ENCODE measurements at places on chromosomes 4 and X. TPM values are rescaled to one million over a fixed set of nuclear protein-coding genes. Genes with fewer than 3 reads are reported as not detected.

GRCh38 chrX:64204252-64204651, 1.3 kb downstream of the AMER1 start:
- peak; percentile 3 for DNase-seq

ALPK1 gene
- 12.1 TPM for total RNA-seq

DNA sequence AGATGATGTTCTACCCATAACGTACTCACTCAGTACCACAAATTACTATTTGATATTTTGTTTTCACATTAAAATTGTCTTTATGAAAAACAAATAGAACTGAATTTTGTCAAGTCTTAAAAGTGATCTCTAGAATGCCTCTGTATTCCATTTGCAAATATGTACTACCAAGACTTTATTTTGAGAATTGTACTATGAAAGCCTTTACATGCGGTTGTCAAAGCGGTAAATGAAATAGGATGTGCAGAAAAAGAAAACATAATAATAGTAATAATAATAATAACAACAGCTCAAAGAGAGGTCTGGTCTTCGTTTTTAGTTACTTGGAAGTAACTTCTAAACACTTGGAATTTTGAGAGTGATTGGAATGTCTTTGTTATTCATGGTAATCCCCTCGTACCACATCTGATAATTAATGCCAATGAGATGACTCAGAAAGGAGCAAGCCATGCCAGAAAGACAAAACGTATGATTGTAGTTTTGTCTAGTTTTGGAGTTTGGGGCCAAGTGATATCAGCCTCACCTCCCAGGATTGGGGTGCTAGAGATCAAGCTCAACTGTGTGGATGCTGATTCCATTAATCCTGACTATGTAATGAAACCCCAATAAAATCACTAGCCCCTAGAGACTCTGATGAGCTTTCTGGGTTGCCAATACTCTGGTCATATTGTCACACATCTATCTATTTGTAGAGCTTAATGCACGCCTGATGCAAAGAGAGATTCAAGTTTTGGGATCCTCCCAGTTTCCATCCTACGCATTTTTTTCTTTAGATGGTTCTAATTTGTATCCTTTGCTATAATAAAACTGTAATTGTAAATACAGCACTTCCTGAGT, 20.2 kb upstream of the CTSO start:
- no peak for DNase-seq

HMX1 gene
- 5.3 TPM for total RNA-seq

COX7B2 gene
- not detected for total RNA-seq

GRCh38 chr4:1907848-1908525, 36.8 kb downstream of the NSD2 start:
- DNase-seq = peak; percentile 83

DNA sequence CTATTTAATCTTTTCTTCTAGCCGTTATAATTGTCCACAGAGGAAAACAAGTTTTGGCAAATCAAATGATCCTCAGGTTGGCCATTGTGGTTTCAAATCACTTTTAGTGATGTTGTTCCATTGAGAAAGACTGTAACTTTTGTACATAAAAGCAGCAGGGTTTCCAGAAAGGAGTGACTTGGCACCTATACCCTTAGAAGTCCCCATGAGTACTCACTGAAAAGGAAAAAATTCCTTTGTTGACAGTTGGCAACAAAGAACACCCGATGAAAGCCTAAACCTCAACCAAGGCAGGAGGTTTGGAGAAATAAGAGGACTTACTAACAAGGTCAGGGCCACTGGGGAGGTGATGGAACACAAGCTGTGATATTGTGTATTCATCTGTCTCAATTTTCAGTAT, 474.4 kb downstream of the RAPGEF2 start:
- no peak for DNase-seq

DNA sequence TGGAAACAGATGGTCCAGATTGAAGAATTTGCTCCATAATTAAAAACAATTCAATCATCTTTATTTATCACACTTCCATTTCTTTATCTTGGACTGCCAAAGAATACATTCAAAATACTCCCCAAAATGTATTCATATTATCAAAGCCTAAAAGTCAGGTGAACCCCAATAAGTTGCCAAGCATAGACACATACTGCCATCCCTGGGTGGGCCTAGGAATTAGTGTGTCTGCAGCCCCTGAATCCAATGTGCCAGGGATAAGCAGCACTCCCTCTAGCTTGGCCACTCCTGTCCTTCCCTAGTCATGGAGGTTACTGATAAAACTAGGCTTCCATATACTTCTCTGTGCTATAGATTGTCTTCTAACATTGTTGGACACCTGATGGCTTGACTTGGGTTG, 199.9 kb downstream of the TENM3 start:
- DNase-seq = no peak

DCAF4L1 gene
- total RNA-seq = 0.32 TPM
